NCI-H1694 (cell line): ENCODE measurements at places on chromosomes 2 and 18.

GRCh38 chr18:45730832-45731575 is 7.0 kb downstream of the SLC14A1 start:
- DNase-seq: no peak

DNA sequence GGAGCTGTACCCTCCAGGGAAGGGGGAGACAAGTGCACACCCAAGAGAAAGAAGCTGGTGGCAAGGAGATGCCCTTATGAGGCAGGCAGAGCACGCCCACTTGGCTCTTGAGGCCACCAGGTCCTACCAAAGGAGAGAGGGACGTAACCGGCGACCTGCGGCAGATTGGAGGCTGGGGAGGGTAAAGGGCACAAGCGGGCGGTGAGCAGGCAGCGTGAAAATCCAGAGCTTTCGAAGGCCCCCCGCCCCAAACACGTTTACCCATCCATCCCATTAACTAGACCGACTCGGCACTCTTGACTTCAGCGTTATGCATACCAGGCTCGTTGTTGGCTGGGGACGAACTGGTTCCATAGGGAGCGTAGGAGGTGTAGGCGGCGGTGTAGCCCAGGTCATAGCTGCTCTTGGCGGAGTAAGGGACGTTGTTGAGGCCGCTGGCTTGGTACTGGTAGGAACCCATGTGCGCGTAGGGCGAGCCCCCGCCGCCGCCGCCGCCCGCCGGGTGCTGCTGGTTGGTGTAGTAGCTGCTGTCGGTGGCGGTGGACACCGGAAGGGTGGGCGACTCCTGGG is 794 bp downstream of the DLX2 start:
- no peak for DNase-seq

GRCh38 chr18:59633961-59634485 is 63.2 kb downstream of the CCBE1 start:
- no peak for DNase-seq

- no peak for DNase-seq
These were observed 21.8 kb downstream of the FZD5 start for GRCh38 chr2:207747653-207748560.

- no peak for DNase-seq
These were observed 37.1 kb upstream of the GPR75 start for GRCh38 chr2:53896864-53897263.

- DNase-seq: no peak
These were observed 54.4 kb downstream of the HEATR5B start for GRCh38 chr2:37029758-37030157.

DNA sequence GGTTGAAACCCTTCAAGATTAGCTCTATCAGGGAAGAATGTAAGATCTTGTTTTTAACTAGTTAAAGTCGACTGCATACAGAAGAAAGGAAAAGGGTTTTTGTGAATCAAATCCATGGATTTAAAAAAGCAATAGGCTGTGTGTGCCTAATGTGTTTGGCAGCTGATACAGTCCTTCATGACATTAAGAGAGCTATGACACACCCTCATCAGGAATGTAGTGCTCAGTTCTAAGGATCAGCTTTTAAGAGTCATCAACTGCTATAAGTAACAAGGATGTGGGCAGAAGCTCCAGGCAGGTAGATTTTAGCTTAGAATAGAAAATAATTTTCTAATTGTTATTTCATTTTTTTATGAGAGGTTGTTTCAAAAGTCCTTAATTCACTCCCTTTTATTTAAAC is 52.9 kb downstream of the PPP1R1C start:
- DNase-seq: no peak

- no peak for DNase-seq
These were observed 2030.8 kb downstream of the SUCLG1 start for GRCh38 chr2:82428251-82428650.

GRCh38 chr2:228140934-228141528 is 40.5 kb downstream of the SPHKAP start:
- no peak for DNase-seq

- no peak for DNase-seq
These were observed 52.9 kb upstream of the RPL31 start for GRCh38 chr2:100948942-100949811.

GRCh38 chr2:44546459-44547127 is 184.8 kb downstream of the CAMKMT start:
- no peak for DNase-seq

DNA sequence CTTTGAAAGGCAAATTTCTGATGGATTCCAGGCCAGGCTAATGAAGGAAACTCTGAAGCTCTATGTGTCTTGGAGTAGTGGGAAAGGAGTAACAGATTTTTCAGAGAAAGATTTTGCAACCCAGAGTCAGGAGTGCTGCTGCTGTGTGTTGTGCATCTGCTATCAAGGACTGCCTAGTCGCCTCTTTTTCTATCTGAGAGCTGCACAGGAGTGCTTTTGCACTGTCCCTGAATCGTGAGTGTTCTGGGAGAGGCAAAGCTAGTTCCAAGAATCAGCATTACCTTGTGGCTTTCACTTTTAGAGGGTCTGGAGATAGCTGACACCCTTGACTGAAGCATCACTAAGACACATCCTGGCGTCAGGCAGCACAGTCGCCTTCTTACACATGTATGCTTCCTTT is 336.4 kb downstream of the PARD3B start:
- no peak for DNase-seq

- DNase-seq: no peak
These were observed 18.8 kb upstream of the MREG start for GRCh38 chr2:216031960-216032689.

DNA sequence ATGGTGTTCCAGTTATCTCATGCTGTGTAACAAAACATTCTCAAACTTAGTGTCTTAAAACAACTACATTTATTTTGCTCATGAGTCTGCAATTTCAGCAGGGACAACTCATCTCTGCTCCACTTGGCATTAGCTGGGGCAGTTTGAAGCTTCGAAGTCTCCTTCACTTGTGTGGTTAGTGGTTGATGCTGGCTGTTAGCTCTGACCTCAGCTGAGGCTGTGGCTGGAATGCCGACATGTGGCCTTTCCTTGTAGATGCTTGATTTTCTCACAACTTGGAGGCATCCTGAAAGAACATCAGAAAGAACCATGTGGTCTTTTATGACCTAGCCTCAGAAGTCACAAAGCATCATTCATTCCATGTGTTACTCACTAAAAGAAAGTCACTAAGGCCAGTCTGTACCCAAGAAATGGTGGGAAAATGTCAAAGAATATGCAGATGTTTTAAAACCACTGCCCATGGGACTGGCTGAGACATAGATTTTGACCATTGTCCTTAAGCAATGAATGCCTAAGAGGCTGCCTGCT is 3.8 kb upstream of the TMSB10 start:
- no peak for DNase-seq

GRCh38 chr2:149180226-149180875 is 141.9 kb downstream of the LYPD6B start:
- no peak for DNase-seq

- DNase-seq: no peak
These were observed 102.0 kb upstream of the PPP1CB start for GRCh38 chr2:28649481-28650265.

GRCh38 chr2:103734911-103735310 is 973.1 kb downstream of the TMEM182 start:
- no peak for DNase-seq

DNA sequence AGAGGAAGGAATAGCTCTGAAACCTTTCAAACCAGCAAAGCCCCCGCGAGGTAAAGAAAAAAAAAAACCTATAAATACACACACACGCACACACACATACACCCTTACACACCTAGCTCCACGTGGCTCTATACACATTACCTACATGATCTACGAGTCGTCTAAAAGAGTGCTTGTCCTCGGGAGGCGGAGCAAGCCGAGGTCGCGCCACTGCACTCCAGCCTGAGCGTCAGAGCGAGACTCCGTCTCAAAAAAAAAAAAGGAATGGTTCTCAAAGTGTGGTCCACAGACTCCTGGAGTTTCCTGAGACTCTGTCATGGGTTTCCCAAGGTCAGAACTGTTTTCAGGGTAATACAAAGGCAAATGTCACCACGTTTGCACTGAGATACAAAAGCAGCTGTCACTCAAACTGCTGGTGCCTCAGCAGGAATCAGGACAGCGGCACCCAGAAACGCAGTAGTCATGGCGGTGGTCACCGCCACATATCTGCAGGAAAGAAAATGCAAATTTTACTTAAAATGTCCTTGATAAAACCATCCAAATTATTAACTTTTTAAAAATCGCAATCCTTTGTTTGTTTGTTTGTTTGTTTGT is 130.0 kb upstream of the GPC1 start:
- no peak for DNase-seq

DNA sequence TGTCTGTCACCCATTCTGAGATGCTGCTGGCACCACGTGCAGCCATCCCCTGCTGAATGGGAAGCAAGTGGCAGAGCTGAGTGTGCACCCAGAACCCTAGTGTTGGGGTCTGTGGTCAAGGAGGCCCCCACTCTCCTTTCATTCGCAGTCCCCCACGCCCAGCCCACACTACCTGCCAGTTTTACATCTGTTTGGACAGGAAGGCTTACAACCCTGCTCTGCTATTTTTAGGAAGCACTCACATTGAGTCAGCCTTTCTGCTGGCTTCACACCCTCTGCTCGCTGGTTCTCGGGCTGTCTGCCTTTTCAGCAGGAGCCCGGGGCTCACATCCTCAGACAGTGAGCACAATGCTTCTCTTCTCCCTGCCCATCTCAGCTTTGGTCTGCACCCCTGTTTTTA is 10.7 kb upstream of the ADCY3 start:
- peak; percentile 42 for DNase-seq

DNA sequence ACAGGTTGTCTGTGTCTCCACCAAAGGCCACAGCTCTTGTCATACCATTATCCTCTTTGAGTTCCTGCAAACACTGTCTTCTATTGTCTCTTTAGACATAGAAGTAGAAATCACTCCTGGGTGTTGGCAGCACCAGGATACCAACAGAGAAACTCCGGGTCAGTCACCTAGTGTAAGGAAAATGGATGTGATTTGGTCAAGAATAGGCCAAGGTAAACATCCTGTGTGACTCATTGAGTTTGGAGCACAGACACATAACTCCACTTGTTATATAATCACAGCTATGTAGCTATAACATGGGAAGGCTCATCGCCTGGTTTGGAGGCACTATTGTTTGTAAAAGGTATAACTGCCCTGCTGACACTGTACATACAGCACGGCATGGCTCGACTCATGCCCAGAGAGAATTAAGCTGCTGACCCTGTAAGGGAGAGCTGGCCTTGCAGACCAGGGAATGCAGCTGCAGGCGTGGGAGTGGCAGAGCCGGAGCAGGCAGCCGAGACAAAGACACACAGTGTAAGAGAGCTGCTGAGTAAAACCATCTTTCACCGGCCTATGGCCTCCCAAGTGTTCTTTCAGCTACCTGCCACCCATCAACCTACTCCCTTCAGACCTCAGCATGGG is 3.4 kb upstream of the TXNL1 start:
- no peak for DNase-seq

DNA sequence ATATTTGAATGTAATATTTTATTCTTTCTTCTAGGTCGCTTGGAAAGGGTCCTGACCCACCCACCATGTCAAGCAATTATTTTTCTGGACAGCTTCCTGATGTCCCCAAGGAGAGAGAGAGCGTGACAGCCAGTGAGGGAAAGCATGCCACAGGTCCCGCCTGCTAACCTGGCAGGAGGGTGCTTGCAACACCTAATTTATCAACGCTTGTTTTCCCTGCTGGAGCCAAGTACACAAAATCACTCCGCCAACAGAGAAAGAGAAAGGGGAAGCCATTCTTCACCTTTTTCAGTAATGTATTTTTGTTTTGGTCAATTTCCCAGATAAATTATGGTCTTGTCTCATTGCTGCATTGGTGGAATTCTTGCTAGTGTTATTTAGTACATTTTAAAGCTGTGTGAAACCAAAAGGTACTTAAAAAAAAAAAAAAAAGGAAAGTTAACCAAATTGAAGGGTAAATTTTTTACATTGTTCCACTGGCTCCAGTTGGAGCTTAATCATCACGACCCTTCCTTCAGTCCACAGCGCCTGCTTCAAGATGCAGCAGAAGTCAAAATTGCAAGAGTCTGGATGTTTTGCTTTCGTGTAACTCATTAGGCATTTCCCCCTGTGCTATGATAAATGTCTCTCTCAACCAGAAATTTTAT is 88.5 kb upstream of the COPS8 start:
- no peak for DNase-seq

DNA sequence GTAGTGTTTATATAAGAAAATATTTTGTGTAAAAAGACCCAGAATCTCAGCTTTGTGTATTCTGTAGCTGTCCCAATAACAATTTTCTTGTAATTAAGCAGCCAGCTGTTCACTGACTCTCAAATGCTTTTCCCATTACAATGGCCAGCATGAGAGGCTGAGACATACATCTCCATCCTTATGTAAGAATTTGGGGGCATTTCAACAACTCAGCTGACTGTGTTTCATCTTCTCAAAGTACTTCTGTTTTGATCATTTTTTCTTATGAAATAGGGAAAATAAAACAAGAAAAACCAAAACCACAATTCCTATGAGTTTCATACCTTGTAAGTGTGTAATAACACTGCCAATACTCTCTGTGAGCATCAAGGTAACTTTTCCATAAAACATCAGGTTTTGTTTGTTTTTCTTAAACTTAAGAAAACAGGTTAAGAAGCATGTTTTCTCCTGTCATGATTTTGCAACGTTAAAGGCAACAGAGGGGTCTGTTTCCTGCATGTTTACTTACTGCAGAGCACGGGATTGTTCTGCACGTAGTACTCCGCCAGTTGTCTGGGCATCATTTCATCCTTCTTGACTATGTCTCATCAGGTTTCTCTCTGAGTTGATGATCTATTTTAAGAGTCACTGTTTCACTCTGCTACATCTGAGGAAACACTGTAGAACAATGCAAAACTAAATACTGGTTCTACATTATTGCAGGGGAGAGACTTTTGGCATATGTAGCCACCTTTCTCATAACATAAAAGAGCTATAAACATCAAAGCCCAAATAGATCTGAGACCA is 62.9 kb upstream of the CYRIA start:
- no peak for DNase-seq

- DNase-seq: no peak
These were observed 119.7 kb upstream of the EML6 start for GRCh38 chr2:54603796-54604195.

GRCh38 chr2:33786881-33787280 is 187.8 kb upstream of the FAM98A start:
- no peak for DNase-seq

- no peak for DNase-seq
These were observed 133.7 kb downstream of the THNSL2 start for GRCh38 chr2:88303865-88304264.

GRCh38 chr2:241443486-241444223 is 64.7 kb downstream of the STK25 start:
- no peak for DNase-seq

GRCh38 chr2:43006834-43007543 is 214.6 kb upstream of the HAAO start:
- no peak for DNase-seq
